ENCODE measurements at places on chromosomes 5 and 9.

DNA sequence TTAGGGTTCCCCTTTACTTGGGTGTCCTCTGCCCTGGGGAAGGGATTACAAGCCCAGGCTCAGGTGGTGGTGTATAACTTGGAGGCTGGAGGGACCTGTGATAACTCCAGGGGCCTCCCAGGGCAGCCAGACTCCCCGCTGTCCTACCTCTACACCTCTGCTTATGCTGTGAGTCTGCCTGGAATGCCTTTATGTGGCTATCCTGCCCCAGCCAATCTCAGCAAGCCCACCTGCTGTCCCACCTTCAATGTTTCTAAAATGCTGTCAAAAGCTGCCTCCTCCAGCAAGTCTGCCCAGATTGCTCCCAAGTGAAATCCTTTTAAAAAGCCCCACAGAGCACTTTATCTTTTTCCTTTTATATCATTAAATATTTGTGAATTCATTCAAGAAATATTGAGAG lies 39.3 kb downstream of the DAB2IP start:
- no peak for DNase-seq

- DNase-seq: no peak
Observed at GRCh38 chr5:54695198-54695966, 177.8 kb downstream of the SNX18 start.

GRCh38 chr5:108102463-108102862 lies 279.4 kb downstream of the FBXL17 start:
- no peak for DNase-seq

GRCh38 chr5:72107131-72107900 lies at the start of gene MAP1B:
MAP1B (plus strand) TSS chr5:72107475; CDS start chr5:72107532, 57 bp downstream.
- DNase-seq: no peak

- DNase-seq: no peak
Observed at GRCh38 chr5:130974021-130974683, 190.9 kb downstream of the HINT1 start.

DNA sequence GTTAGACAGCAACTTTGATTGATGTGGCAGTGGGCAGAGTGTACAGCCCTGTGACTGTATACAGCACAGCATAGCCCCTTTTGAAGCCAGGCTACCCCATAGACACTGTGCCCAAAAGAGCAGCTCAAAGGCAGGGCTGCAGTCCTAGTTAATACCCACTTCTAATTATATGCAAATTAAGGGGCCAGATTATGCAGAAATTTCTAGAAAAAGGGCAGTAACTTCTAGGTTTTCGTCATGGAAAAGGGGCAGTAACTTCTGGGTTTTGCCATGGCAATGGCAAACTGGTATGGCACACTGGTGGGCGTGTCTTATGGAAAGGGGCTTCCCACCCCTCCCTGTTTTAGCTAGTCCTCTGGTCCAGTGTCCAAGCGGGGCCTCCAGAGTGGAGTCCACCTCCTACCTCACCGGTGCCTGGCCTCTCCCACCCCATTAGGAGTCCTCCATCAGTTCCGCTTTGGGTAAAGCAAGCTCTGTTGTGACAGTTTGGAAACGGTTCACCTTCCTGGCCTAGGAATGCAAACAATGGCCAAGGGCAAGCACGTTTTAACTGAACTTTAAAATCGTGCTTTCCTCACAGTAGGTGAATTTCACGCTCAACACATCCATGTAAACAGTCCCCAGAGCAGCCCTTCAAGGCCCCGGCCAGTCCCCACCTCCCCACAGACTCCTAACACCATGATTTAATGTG lies 5.6 kb downstream of the ADAMTS13 start:
- DNase-seq: no peak

- no peak for DNase-seq
Observed at GRCh38 chr9:114666401-114666800, 8.8 kb upstream of the TEX53 start.

DNA sequence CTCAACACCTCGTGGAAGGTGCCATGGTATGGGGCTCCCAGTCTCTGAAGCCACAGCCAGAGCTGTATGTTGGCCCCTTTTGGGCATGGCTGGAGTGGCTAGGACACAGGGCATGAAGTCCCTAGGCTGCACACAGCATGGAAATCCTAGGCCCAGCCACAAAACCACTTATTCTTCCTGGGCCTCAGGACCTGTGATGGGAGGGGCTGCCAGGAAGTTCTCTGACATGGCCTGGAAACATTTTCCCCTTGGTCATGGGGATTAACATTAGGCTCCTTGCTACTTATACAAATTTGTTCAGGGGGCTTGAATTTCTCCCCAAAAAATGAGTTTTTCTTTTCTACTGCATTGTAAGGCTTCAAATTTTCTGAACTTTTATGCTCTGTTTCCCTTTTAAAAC lies 2091.2 kb upstream of the ACO1 start:
- DNase-seq: no peak

DNA sequence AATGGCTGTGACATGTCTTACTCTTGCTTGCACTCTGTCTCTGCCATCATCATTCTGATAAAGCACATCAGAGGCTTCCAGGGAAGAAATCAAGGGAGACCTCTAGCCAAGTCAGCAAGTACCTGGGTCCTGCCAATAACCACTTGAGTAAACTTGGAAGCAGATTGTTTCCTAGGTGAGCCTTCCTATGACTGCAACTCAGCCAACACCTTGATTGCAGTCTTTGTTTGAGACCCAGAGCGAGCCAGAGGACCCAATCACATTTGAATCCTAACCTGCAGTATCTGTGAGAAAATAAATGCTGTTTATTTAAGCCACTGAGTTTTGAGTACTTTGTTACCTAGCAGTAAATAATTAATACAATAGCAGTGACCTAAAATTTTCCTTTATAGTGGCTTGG lies 356.8 kb upstream of the CHD1 start:
- DNase-seq: no peak

DNA sequence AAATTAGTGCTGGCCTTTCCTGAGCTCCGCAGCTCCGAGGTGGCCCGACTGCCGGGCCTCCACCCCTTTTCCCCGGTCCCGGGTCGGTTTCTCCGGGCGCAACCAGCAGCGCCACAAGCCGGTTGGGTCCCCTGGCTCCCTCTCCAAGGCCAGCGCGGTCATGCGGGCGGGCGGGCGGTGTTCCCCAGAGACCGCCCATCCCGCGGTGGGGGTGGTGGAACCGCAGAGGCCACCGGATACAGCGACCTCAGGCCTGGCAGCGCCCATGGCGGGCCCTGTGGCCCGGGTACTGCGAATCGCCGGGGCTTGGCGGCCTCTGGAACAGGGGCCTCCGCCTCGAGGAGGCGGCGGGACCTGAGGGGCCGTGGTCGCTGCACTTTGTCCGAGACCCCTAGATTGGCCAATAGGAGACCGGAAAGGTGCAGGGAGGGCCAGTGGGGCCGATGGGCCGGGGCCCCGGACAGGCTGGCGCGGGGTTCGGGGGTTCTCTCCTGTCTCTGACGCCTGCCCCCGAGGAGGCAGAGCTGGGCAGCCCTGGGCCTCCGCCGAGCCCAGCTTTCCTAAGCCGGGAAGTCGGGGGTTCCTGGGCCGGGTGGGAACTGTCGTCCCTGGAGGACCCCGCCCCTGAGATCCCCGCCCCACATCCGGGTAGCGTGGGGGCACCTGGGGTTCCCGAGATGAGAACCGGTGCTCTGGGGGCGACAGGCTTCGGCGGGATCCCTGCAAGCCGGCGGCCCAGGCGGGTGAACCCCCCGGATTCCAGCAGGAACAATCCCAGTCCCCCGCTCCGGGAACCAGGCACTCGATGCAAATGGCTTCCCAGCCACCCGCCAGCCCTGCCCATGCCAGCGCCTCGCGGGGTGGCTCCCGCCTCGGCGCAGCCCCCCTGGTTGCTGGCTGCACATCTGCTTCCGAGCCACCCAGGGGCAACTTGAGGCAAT lies 293.9 kb downstream of the ZSWIM6 start:
- peak; percentile 65 for DNase-seq

DNA sequence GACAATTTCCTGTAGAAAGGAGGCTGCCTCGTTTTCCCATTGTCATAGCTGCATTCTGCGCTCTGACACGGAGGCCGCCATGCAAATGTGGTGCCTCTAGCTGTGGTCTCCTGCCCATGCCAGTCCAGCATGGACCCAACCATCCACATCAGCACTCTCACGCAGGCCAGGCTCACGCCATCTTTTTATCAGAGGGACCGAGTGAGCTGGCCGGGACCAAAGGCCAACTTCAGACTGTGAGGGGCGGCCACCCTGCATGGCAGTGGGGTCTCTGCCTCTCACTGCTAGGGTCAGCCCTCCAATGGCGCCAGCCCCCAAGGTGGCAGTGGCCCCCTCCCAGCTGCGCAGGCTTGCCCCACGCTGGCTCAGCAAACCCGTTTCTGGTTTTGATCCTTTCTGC lies 131.9 kb upstream of the LMX1B start:
- no peak for DNase-seq

- DNase-seq: no peak
Observed at GRCh38 chr9:118418887-118419565, 714.8 kb downstream of the TLR4 start.

- peak; percentile 91 for DNase-seq
Observed at GRCh38 chr9:98796364-98797101, at the start of gene ANKS6. ANKS6 (minus strand) TSS chr9:98796555; CDS start chr9:98796491, 64 bp downstream.

DNA sequence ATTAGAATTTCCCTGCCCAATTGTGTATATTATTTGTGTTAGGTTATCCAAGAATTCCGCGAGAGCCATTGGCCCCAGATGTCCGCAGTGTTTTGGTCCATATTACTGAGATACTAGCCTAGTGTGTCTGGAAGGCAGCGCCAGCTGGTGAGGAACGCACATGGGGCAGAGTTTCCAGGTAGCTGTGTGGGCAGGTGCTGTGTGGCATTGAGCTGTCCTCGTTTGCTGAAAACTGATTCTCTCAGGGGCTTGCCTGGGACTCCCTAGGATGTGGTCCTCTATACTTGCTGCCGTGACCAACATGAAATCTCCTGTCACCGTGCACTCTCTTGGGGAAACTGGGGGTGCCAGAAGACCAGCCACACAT lies 288.7 kb downstream of the FANCC start:
- DNase-seq: no peak

DNA sequence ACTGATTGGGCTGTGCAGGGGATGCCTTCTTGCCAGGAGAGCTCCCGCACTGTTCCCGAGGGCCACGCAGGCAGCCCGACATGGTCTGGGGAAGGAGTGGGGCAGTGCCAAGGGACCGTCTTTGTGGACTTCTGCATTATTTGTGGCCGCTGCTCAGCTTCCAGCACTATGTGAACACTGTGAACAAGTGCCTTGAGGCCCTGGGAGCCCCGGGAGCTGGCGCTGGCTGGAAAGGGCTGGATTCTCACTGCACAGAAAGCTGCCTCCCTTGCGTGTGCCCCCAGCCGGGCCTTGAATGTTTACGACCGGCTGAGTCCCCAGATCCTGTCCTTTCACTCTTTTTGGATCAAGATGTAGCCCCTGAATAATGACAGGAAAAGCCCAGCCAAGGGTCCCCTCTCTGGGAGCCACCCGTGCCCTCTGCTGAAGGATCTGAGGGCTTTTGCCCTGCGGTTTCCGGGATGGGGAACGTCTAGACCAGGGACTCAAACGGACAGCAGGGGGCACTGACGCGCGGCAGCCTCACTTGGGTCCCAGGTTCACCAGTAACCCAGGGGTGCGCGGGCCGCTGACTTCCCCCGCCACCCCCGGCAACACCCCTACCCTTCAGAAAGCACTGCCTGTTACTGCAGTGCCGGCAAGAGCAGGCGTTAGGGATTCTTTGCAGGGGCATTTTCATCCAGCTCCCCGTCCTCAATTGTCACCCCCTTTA lies 98.9 kb upstream of the FCN2 start:
- DNase-seq: no peak

DNA sequence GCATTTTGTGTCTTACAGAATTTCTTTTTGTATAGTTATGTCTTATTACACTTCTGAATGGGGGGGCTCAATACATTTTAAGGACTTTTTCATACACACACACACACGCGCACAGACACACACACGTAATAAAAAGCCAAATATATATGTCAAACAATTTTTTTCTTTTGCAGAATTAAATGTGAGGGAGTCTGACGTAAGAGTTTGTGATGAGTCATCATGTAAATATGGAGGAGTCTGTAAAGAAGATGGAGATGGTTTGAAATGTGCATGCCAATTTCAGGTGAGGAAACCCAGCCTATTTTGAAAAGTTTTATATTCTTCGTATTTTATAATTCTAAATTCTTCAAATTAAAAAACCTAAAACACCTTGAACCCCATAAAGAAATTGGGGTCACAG lies 25.6 kb downstream of the TMEFF1 start:
- no peak for DNase-seq

- no peak for DNase-seq
Observed at GRCh38 chr9:85716031-85716877, 25.5 kb downstream of the AGTPBP1 start.

DNA sequence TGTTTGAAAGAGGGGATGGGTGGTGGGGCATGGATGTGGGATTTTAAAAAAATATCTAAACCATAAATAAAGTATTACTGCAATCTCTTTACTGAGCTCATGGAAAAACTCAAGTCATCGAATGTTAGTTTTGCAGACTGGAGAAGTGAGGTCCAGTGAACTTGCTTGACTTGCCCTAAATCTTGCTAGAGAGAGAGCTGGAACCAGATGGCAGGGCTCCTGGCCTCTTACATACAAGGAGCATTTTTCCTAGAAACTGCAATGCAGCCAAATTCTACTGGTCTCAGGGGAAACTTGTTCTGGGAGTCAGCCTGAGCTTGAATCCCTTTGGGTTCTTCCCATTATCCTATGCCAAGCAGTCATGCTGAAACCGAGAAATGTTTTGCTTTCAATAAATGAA lies 2.9 kb upstream of the TGFBI start:
- no peak for DNase-seq

DNA sequence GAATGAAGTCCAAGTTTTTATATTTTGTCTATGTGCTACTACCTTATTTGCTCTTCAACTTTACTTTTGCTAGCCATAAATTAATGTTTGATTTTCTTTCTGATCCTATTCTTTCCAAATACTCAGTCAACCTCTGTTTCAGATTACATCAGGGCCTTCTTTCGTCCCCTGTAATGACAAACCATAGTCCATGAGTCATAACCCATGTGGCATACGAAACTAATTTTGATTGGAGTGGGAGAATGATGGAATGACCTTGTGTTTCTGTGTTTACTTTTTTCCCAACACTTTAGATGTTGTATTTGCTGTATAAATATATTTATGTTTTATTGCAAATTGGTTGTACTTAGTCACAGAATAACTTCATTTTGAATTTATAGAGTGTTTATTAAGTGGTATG lies 1043.1 kb downstream of the DTWD2 start:
- no peak for DNase-seq

DNA sequence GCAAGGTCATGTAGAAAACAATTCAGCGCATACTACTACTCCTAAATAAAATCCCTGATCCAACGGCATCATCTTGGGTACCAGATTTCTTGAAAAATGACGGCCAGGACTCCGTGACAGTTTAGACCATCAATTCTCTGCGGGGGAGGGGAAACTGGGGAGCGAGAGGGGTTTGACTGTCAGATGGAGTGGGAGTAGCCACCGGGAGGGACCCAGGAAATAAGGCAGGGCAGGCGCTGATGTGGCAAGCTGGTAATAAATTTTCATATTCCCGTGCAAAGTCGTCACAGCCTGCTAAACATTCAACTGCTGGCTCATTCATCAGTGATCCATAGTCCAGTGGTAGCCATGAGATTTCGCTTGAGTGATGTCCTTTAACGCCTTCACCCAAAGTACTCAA lies 457 bp upstream of the CDH18 start:
- no peak for DNase-seq

DNA sequence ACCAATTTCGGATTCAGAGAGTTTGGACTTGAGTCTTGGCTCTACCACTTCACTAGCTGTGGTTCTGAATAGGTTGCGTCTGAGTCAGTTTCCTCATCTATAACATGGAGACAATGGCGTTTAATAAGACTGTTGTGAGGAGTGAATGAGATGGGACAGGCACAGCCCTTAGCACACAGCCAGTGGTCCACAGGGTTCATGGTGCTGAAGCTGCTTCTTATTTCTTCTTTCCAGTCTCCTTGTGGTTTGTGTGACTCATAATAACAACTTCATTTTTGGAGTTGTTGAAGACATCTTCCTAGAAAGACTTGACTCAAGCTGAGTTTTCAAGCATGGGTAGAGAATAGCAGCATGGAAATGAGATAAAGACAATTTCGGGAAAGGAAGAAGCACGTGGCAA lies 172.6 kb upstream of the PPP2R2B start:
- DNase-seq: no peak

Data from stimulated activated naive CD8-positive, alpha-beta T cell treated with anti-CD3 and anti-CD28 coated beads, Interleukin-15, Interleukin-2, amounts not matched to agents 100 U/mL and 50 U/mL, for 24 hours (primary cell).